NCI-H524 treated with DMSO at 0.1 percent for 48 hours (cell line): ENCODE measurements at places on chromosomes 2 and 18.

- no peak for DNase-seq
Observed at GRCh38 chr18:35826477-35826876, 146.0 kb upstream of the RMP24 start.

DNA sequence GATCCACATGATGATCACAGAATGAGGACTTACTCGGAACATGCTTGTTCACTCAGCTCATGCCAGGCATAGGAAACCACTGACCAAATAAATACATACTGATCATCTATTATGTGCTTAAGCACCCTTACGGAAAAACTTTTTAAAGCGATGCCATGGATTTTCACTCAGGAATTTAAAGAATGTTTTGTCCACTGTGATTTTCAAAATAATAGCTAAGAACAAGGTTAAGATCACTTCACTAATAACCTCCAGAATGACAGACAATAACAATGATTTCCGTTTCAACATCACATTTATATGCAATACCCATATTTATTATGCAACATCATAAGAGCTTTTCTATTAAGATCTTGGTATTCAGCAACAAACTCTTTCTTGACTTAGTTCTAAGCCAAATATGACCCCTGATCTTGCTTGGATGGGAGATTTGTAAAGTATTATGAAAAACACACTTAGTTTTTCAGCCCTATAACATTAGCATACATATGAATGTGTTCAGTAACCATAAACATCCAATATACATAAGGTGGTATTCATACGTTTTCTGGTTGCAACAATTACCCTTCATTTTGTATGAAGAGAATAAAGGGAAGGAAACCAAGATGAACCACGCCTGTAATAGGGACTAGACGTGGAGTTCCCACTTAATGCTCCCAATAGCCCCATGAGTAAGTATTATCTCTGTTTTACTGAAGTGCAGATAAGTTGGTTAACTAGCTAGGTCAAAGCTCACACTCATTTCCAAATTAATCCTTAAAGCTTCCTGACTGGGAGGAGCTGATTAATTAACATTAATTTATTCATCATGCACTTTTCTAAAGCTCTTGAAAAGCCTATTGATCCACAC, 1.9 kb downstream of the CD302 start:
- DNase-seq: no peak

GRCh38 chr2:219864154-219864553, 236.7 kb downstream of the SLC4A3 start:
- DNase-seq: no peak

GRCh38 chr2:30770816-30771576, 36.2 kb downstream of the CAPN13 start:
- DNase-seq: no peak

DNA sequence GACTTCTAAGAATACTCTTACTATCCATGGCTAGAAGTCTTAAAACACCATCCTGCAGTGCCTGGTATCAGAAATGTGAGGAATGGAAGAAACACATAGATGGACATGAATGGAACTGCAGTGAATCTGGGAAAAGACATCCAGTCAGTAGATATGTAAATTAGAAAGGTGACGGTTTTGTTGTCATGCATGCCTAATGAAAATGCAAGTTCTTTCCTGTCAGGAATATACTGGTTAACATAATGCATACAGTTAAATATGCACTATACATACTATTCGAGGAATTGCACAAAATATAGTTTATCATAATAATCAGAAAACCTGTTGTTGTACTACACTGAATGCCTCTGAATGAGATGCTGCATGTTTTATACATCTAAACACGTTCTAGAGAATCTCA, 190.6 kb upstream of the ITGA4 start:
- no peak for DNase-seq

DNA sequence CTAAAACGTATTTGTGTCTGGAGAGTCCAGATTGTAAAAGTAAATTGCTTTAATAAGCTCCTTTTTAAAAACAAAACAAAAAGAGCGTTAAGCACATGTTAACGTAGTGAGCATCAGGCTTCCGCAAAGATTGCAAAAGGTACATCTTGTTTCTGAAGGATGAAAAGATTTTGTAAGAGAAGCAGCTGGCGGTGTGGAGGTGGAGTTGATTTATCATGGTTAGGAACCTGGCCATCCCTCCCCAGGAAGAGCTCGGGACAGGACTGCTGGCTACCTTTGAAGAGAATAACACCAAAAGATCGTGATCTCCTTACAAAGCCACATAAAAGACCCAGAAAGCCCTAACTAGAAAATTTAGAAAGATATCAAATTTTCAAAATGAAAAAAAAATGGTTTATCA, 132.2 kb downstream of the DNER start:
- DNase-seq: no peak
